ENCODE measurements at places on chromosomes 7 and 10.

- no peak for DNase-seq
Observed at GRCh38 chr7:38327637-38328036, 54.2 kb upstream of the TARP start.

DNA sequence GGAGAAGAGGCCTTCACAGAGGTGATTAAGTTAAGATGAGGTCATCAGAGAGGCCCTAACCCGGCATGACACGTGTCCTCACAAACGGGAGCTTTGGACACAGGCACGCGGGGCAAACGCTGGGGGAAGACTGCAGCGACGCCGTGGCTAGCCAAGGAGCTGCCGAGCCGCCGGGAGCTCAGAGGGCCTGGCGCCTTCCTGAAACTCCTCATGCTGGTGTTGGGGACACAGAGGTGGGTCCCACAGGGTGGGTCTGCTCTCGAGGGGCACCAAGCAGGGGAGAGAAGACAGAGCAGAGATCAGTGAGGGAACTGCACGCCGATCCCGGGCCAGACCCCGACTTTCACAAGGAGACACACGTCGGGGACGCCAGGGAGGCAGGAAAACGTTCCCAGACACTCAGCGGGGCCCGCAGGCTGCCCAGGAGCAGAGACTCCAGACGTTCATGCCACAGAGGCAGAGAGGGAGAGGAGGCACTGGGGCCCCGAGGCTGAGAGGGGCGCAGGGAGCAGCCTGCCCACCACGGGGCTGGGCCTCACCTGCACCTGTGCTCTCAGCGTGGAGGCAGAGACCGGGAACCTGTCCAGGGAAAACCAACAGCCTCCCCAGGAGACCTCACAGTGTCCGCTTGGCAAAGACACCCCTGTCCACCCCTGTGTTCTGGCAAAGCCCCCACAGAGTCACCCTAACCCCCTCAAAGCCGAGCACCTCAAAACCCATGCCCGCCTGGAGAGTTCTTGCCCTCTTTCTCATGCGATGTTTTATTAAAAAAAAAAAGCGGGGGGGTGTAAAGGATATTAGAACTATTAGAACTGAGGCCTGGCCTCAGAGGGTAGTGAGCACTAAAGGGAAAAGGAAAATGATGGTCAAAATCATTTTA, 103.8 kb downstream of the PDGFA start:
- no peak for DNase-seq

GRCh38 chr7:6266699-6267098, 5.7 kb downstream of the CYTH3 start:
- no peak for DNase-seq

DNA sequence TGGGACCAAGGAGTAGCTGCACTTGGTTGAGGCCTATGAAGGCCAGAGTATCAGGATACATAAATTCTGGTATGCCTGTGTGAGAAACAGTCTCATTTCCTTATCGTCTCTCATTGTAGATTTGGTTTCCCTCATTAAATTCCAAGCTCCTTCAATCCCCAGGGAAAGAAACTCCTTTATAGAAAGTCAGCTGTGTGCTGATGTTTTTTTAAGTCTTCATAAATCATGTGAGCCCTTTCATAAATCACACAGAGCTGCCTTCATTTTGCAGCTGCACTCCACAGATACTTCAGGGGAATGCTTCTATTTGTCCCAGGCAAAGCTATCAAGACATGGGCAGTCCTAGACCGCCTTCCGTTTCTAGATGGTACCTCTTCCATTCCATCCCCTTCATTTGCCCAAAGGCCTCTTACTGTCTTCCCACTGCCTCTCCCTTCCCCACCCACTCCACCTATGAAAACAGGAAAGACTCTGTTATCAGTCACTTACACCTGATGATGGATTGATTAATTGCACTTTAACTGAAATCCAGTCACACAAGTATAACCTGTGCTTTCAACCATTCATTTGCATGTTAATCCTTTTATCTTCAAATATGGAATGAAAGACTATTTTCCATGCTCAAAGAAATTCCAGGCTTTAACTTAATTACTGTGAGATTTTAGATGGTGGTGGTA, 290.2 kb downstream of the C7orf25 start:
- no peak for DNase-seq

- DNase-seq, result no peak
Observed at GRCh38 chr7:148915211-148915610, 31.1 kb upstream of the EZH2 start.

DNA sequence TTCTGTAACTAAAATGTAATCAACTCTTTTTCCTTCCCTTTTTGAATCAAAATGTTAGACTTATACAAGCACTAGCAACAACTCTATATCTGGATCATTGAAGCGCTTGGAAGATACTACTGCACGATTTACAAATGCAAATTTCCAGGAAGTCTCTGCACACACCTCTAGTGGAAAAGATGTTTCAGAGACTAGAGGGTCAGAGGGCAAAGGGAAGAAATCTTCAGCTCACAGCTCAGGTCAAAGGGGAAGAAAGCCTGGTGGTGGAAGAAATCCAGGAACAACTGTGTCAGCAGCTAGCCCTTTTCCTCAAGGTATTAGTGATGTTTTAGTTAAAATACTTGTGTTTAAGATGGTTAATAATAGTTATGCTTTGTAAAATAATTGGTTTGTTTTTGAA, 136.4 kb downstream of the MLLT10 start:
- DNase-seq, result no peak

- DNase-seq, result no peak
Observed at GRCh38 chr10:126580873-126581647, 89.4 kb downstream of the C10orf90 start.

- DNase-seq, result no peak
Observed at GRCh38 chr7:116298576-116298975, 88.2 kb downstream of the TES start.

GRCh38 chr7:75988568-75989499, 5.6 kb downstream of the TMEM120A start:
- DNase-seq, result no peak

DNA sequence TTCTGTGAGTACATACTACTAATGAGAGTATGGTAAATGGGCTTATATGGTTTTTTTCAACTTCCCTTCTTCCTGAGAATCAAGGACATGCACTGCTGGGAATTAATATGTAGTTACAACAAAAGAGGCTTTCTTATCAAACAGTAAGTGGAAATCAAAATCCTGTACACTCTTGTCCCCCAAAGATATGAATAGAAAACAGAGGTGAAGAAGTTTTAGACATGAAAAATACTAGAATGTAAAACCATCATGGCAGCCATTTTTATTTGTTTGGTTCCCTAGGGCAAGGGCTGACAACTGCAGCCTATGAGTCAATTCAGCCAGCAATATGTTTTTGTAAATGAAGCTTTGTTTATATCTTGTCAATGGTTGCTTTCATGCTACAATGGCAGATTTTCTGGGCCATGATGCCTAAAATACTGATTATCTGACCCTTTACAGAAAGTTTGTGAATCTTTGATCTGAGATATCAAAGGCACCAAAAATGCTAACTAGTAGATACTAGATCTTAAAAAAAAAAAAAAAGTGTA, 422.4 kb downstream of the PARD3 start:
- no peak for DNase-seq

DNA sequence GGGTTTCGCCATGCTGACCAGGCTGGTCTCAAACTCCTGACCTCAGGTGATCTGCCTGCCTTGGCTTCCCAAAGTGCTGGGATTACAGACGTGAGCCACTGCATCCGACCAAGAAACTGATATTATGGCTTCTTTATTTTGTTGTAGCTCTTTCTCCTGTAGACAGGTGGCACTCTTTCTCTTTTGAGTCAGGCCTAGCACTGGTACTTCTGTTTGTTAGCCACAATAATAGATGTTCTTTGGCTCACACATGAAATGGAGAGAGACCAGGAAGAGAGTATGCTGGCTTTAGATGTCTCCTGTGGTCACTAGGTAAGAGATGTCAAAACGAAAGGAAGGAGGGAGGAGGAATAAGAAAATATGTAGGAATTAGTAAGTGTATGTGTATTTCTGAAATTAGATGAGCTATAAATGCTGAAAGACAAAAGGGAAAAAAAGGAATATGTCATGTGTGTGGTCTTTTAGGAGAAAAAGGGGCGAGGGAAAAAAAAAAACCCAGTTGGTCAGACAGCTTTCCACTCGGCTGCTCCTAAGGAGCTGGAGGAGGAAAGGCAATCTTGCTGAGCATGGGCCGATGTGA, 78.7 kb downstream of the CLEC2L start:
- DNase-seq, result no peak

- no peak for DNase-seq
Observed at GRCh38 chr7:93544691-93545090, 29.8 kb downstream of the CALCR start.
